ENCODE measurements at places on chromosomes 4 and X.

DNA sequence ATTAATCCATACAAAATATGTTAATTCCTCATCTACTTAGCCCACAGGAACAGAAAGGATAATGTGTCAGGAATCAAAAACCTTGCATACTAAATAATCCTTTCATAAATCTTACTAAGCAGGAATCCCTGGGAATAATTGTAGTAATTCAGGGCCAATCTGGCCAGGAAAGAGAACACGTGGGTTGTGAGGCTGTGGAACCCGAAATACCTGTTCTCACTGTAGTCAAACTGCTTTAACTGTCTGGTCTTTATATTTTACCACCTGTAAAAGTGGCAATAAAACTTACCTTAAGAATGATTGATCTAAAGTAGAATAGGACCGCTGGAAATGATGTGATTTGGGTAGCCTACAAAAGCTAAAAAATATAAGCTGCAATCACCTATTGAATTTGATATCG is 1620.9 kb downstream of the STIM2 start:
- no peak for DNase-seq

DNA sequence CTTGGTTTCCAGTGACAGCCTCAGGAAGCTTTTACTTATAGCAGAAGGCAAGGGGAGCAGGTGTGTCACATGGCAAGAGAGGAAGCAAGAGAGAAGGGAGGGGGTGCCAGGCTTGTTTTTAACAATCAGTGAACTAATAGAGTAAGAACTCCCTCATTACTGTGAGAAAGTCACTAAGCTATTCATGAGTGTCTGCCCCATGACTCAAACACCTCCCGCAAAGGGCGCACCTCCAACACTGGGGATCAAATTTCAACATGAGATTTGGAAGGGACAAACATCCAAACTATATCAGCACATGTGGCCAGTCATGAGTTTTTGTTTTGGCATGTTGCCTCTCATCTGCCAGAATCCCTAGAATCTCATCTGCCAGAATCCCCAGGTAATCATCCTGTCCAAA is 183.5 kb upstream of the C1QTNF7 start:
- no peak for DNase-seq

DNA sequence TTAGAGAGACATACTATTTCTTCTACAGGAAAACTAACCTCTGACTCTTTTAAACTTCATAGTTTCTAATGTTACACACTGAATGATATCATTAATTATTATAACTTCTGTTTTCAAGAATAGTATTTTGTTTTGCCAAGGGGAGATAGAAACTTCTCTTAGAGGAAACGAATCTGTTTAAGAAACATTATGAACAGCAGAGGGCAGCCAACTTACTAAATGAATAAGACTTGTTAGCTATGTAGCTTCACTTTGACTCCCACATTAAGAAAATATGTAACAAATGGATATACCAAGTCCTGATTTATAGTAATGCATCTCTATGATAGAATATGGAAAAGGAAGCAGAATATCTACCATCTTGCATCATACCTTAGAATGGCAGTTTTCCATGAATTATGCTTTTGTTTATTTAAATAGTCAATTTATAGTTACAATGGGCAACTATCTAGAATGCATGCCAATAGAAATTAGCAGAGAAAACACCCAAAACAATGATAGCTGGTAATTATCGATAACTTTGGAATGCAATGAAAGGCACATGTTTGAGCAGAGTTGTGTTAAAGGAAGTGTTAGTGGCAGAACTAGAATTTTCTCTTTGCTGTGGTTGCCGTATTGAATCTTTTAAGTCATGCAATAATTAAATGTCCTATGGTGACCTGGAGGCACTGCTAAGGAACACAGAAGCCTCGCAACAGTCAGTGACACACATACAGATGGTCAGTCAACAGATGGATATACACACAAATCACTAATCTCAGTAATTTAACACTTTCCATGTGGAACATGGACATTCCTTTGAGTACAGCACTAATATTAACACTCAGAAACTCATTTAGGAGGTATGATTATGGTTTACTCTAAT is 105.7 kb upstream of the PDLIM3 start:
- DNase-seq, result no peak

DNA sequence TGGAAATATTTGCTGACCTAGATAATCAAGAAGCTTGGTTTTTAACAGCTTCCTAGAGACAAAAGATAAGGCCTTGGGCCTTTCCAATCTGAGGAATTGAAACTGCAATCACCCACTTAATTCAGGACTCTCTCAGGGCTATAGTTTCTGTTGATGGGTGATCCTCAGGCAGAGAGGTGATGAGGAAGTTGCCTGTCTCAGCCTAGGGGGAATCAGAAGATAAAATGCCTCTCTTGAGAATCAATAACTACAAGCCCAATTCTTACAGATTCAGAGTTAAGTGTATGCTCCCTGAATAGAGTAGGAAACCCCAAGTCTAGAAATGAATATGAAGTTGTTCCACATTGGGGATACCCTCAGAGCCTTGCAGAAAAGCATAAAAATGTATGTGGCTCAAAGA is 45.5 kb downstream of the NFKB1 start:
- no peak for DNase-seq

- DNase-seq, result no peak
Observed at GRCh38 chr4:11404431-11404830, 24.3 kb downstream of the HS3ST1 start.

GRCh38 chrX:71217298-71217697 is 5.7 kb upstream of the GJB1 start:
- DNase-seq, result no peak

DNA sequence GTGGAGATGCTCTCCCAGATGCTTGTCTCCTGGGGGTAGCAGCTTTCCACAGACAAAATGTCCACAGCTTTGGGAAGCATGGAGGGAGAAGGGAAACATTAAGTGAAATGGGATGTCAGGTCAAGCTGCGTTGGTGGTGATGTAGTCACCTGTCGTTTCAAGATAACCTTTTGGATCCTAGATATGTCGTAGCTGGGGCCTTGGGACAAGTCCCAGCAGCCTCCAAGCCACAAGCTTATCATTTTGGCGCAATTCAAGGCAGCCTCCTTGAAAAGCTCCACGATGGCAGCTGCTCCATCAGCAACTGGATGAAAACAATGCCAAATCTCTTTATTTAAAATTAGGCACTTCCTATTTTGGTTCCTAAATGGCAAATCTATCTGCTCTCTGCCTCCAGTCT is 52.0 kb downstream of the RTL9 start:
- DNase-seq, result no peak

DNA sequence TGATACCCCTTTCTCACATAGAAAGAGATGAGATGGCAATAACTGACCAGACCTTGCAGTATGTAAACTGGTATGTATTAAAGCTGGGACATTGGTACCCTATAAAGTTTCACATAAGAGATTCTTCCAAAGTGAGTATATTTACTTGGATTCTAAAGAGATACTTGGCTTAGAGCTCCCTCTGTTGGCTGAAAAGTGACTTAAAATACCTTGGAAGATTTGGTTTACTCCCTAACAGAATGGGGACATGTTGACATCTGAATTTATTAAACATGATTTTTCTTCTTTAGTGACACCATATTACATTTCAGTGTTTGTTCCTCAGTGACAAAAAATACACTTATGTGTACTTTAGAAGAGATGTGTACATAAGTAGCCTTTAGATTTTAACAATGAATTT is 47.9 kb upstream of the RGN start:
- no peak for DNase-seq

GRCh38 chr4:26081795-26082498 is 167.9 kb downstream of the SMIM20 start:
- DNase-seq, result no peak

GRCh38 chr4:114562176-114562904 is 36.3 kb upstream of the UGT8 start:
- no peak for DNase-seq
